Foreskin keratinocyte (primary cell): ENCODE measurements at places on chromosomes 3 and 15. TPM values are rescaled to one million over a fixed set of nuclear protein-coding genes. Genes with fewer than 3 reads are reported as not detected.
A peak's percentile ranks its signal among the peaks of the same experiment; 100 is the strongest.

The ADAMTS7 gene
- 0.42 and 0.92 TPM in 2 replicates for polyA plus RNA-seq

- no peak for DNase-seq
Observed at GRCh38 chr15:101442272-101442671, 47.2 kb downstream of the PCSK6 start.

The FBXO40 gene
- not detected in 2 replicates for polyA plus RNA-seq

The RNF123 gene
- polyA plus RNA-seq: 19.0 and 20.8 TPM in 2 replicates

DNA sequence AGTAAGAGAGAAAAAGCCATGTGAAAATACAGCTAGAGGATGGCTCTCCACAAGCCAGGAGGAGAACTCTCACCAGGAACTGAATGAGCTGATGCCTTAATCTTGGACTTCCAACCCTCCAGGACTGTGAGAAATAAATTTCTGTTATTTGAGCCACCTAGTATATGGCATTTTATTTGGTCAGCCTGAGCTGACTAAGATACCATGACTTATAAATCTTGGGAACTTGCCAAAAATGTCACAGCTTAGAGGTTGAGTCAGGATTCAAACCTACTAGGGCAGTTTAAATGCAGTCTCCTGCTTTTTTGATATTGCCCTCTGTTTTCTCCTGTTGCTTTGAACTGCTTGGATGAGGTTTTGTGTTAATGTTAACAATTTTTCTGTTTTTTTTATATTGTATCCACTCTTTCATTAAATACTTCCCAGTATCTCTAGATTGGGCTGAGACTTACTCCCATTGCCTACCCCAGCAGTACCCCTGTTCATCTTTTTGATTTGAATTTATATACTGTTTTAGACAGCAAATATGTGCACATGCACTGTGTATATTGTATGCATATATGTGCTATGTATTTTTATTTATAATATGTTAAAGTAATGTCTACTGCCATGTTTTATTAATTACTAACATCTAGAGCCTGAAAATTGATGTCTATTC is 1223.2 kb downstream of the OTOL1 start:
- peak; percentile 12 for DNase-seq

- DNase-seq: peak; percentile 20
Observed at GRCh38 chr15:81189583-81190283, 6.9 kb upstream of the IL16 start.

DNA sequence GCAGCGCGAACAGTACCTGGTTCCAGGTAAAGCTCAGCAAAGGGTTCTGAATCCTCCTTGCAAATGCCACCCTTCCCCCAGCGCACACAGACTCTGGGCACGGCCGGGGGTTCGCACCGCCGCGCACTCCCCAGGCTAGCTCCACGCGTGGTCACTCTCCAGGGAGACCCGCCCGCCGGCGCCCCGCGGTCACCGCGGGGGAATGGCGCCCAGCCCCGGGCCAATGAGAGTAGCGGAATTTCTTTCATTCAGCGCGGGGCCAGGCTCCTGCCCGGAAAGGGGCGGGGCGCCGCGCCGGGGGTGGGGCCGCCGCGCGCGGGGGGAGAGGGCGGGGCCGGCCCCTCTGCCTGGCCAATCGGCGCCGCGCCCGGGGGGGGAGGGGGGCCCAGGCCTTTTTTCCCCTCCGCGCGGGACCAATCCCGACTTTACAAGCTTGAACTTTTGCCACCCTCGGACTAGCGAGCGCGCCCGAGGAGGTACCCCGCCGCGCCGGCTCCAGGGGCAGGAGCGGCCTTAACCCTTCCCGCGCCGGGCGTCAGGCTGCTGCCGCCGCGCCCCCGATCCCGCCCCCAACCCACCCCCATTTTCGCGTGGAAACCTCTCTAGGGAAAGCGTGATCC is 1.1 kb upstream of the SMAD6 start:
- peak; percentile 82 for DNase-seq

- no peak for DNase-seq
Observed at GRCh38 chr3:166570102-166570501, 732.9 kb upstream of the BCHE start.

GRCh38 chr3:127697551-127698240 is 24.9 kb downstream of the ABTB1 start:
- DNase-seq: no peak

- DNase-seq: no peak
Observed at GRCh38 chr3:45541326-45542321, 52.9 kb upstream of the LIMD1 start.

GRCh38 chr3:24492971-24493551 is 1.6 kb downstream of the THRB start:
- no peak for DNase-seq

GRCh38 chr3:127387556-127388153 is 99.8 kb upstream of the PRR20G start:
- no peak for DNase-seq

DNA sequence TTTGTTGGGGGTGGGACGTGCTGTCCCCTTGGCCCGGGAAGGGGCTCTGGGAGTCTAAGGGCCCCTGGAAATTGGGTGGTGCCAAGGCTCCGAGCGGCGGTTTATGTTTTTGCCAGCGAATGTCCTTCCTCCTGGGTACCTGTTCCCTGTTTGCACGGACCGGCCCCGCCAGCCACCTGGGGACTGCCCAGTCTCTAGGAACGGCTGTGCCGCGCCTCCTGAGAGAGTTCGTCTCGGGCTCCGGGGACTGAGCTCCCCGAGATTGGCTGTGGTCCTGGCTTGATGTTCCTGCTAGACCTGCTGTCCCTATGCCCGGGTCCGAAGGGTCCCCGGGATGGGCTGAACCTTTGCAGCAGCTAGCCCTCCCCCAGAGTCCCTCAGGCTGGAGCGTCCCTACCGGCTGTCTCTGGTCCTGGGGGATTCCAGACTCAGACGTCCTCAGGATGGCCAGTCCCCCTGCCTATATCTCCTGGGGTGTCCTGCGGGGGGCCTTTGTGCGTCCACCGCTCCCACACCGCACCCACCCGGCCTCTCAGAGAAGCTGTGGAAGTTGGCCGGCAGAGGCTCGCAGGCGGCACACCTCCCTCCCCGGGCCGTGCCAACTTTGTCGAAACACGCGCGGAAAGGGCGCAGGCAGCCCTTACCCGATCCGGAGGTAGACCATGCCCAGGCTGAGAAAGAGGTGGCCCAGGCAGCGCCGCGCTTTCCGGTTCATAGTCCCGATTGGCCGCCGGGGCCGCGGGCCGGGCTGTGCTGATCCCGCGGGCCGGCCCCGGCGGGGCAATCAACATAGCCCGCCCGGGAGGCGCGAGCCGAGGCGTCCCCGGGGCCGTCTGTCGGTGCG is 547 bp downstream of the WNT7A start:
- DNase-seq: no peak

The ANKRD63 gene
- polyA plus RNA-seq: not detected in 2 replicates

The CCR4 gene
- polyA plus RNA-seq: not detected in 2 replicates
